SW 1271 (cell line): ENCODE measurements at places on chromosomes 4 and X.

DNA sequence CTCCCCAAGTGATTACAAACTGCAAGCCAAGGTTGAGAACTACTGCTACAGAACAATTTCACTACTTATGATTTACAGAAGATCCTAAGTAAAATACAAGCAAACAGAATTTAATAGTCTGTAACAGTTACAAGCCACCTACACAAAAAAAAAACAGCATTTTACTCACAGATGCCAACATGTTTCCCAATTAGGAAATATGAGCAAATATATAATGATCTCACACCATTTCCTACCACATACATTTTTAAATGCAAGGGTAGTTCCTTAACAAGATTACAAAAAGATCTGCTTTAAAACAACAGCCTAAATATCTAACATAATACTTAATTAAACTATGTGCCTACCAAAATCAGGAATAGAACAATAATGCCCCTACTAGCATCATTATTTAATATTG lies 63.4 kb downstream of the EFHC2 start:
- DNase-seq = no peak

- DNase-seq = no peak
Observed at GRCh38 chr4:5398056-5398455, 310.3 kb downstream of the EVC2 start.

DNA sequence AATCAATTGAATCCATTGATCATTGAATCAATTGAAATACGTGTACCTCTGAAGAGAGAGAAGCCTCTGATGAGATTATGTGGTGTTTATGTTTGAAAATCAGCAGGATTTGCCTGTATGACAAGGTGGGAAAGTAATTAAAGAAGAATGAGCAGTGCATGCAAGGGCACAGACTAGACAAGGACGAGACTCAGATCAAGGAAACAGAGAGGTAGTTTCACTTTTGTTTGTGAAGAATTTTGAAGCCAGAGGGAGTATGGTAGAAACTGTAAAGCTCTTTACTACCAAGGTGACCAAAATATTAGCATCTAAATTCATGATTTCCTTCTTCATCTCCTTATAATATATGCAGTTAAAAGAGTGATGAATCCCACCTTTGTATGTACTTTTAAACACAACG lies 1830.0 kb upstream of the IGFBP7 start:
- DNase-seq = no peak

- no peak for DNase-seq
Observed at GRCh38 chr4:40962551-40963180, 212.9 kb downstream of the NSUN7 start.

DNA sequence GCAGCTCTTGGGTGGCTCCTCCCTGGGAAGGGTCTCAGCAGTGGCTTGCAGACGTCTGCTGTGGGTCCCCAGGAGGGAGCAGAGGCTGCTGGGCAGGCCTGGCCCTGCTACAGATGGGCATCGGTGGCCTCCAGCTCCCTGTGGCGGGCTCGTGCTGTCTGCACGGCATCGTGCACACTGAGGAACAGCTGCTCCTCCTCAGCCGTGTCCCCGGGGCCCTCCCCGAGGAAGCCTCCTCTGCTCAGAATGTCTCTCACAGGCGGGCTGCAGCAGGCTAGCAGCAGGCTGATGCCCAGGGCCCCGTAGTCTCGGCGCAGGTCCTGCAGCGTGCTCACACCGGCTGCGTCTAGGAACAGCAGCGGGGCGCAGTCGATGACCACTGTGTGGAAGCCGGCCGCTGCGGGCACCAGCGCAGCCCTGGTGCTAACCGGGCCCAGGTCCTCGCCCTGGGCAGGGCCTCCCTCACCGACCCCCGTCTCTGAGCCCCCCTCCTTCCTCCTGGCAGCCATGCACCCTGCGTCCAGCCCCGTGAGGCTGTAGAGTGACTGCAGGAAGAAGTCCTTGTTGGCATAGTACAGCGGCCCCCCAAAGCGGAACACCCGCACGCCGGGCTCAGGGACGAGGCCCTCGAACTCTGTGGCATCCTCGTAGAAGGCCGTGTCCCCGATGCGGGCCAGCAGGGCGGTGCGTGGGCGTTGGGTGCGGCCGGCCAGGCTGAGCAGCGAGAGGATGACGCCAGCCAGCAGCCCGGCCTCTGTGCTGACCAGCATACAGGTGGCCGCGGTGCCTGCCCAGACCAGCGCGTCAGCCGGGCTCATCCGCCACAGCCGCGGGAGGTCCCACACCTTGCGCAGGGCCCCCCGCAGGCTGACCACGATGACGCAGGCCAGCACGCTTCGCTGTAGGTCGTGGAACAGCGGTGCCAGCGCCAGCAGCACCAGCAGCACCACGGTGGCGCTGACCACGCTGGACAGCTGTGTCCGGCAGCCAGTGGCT lies 2.2 kb downstream of the IDUA start:
- DNase-seq = no peak

GRCh38 chrX:63761639-63762038 lies 23.4 kb downstream of the ARHGEF9 start:
- no peak for DNase-seq

DNA sequence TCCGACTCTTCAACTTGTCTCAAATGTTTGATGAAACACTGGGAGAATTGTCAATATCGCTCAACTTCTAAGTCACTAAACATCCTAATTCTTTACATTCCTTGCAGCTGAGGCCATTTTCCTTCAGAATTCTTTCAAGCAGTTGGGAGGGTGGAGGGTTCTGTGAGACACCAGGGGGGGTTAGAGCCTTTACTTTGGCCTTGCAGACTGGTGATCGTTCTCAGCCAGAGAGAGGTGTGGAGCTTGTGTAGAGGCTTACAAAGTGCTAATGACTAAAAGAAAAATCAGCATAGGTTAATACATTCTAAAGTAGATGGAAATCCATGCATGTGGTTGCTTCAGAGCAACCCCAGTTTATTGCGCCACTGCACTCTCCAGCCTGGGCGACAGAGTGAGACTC lies 21.3 kb upstream of the SOX3 start:
- peak; percentile 1 for DNase-seq

DNA sequence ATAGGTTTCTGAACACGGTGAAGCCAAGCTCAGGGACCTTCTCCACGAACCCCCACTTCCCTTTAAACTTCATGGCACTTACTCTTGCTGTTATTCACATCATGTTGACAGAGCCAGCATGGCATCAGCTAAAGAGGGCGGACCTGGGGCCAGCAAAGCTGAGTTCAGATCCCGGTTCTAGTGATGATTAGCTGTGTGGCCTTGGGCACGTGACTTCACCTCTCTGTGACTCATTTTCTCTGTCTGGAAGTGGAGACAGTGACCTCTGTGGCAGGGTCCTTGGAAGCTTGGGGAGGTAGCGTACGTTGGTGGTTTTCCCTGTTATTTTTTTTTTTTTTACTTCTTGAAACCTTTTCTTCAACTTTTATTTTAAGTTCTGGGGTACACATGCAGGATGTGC lies 13.4 kb downstream of the EVC start:
- DNase-seq = no peak

GRCh38 chrX:45765281-45765680 lies 564.6 kb upstream of the DIPK2B start:
- DNase-seq = no peak

DNA sequence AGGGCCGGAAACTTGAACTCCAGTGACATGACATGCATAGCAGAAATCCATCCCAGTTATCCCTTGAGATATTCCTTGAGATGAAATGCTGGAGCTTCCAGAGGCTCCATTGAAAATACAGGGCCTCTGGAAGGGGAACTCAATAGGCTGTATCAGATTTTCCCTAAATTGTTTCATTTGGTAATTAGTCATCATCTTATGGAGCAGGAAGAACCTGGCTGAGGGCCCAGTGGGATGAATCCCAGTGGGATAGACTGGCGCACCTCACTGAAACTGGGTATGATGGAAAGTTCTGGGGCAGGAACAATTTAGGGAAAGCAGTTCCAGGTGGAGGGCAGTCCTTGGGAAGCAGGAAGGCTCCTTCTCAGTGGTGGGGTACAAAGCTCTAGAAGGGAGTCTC lies 307.8 kb upstream of the DIPK2B start:
- no peak for DNase-seq

- no peak for DNase-seq
Observed at GRCh38 chr4:70687392-70687791, 940 bp upstream of the UTP3 start.

GRCh38 chrX:40174854-40175510 lies 77.2 kb upstream of the BCOR start:
- DNase-seq = no peak

- no peak for DNase-seq
Observed at GRCh38 chrX:100358766-100359165, 51.3 kb downstream of the PCDH19 start.

DNA sequence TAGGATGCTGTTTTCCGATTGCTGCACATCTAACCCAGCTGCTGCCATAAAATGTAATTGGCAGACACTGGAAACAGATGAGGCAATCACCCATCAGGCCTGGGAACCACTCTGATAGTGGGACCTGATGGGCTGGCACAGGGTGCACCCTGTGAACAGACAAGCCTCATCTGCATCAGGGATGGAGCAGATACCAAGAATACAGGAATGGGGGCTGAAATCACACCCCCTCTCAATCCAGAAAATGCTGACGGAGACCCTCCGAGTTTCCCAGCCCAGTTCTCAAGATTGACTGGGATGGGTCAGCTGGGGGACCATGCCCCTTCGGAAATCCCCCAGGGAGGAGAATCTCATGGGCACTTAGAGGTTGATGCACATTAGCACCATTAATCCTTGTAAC lies 28.8 kb upstream of the PPP2R2C start:
- DNase-seq = no peak

- DNase-seq = no peak
Observed at GRCh38 chr4:102625232-102625930, 124.2 kb downstream of the NFKB1 start.

GRCh38 chr4:63211776-63212479 lies 1197.3 kb downstream of the TECRL start:
- no peak for DNase-seq

DNA sequence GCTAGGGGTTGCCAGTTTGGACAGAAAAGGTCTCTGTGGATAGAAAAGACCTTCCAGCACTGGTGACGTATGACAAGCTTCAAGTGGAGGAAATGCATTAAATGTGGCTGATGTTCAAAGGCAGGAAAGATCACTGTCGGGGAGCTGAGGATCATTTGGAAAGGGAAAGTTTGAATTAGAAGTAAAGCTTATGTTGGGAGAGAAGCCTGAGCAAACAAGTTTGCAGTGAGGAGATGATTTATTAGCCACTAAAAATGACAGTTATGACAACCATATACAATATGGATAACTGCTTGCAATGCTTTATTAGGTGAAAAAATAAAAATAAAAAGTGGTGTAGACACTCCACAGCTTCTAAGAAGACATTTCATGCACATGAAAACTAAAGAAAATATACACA lies 135.3 kb upstream of the HS3ST1 start:
- DNase-seq = no peak

DNA sequence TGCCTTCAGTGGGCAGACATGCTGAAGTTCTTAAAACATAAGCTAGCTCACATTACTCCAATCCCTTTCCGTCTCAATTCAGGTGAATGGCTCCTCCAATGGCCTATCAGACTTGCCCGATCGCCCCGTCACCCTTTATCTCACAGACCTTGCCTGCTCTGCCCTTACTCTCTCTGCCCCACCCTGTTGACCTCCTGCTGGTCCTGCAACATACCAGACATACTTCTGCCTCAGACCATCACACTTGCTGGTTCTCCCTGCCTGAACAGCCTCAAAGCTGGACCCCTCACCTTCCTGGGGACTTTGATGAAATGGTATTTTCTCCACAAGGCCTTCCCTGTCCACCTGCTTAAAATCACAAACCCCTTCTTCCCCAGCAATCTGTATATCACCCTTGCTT lies 340.1 kb upstream of the NR3C2 start:
- DNase-seq = no peak

- no peak for DNase-seq
Observed at GRCh38 chrX:82658492-82658891, 849.6 kb upstream of the POU3F4 start.

- DNase-seq = no peak
Observed at GRCh38 chr4:140944572-140944971, 188.4 kb upstream of the TBC1D9 start.

DNA sequence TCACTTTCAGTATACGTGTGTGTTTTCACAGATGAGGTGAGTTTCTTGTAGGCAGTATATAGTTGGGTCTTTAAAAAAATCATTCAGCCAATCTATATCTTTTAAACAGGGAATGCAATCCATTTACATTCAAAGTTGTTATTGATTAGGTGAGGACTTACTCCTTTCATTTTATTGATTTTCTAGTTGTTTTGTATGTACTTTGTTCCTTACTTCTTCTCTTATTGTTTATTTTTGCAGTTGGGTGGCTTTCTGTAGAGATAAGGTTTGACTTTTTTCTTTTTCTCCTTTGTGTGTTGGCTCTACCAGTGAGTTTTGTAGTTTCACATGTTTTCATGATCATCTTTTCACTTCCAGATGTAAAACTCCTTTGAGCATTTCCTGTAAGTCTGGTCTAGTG lies 83.1 kb downstream of the MAGED1 start:
- DNase-seq = no peak

- no peak for DNase-seq
Observed at GRCh38 chrX:31329298-31329697, 257.5 kb upstream of the FTHL17 start.

DNA sequence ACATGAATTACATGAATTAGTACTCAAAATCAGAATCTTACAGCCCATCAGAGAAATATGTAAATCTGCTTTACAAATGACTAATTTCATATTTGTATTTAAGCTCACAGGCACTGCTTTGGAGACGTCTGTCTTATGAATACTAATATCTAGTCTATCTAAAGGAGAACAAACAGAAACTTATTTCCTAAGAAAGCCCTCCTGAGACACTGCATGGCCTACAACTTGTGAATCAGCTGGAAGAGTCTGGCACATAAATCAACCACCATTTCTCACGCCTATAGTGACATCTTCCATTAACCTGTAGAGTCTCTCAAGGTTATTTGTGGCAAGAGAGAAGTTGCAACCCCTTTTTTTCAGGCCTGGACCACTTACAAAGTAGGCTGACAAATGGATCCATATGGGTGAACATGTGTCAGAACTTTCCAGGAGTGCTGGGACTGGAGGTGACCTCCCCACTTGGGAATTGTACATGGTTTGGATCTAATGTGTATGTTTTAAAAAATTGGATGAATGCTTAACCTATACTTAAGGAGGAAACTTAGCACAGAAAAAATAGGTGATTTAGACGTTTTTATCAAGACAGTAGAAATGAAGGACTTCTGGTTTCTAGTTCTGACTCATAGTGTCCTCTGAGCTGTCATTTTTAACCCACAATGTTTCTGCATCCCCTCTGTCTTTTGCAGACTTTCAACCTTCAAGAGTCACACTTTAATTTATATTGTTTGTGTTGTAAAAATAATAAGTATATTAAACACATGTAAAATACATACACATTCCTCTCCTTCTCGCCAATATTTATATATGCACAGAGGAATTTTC lies 83.2 kb upstream of the ARHGAP24 start:
- no peak for DNase-seq

- DNase-seq = no peak
Observed at GRCh38 chrX:28847423-28847822, 260.2 kb downstream of the IL1RAPL1 start.

GRCh38 chrX:24014388-24015018 lies 12.5 kb downstream of the KLHL15 start:
- DNase-seq = no peak

GRCh38 chr4:26061248-26061986 lies 147.4 kb downstream of the SMIM20 start:
- DNase-seq = peak; percentile 64
